ENCODE measurements at places on chromosomes 4 and X. TPM values are rescaled to one million over a fixed set of nuclear protein-coding genes. Genes with fewer than 3 reads are reported as not detected.

Gene IL2
- not detected for total RNA-seq

GRCh38 chr4:159077702-159078495 lies 25.0 kb upstream of the RAPGEF2 start:
- H3K4me1 ChIP-seq = no peaks in the 10 kb centered on the region
- H3K27me3 ChIP-seq = no peaks in the 10 kb centered on the region
- DNase-seq = no peak
- H3K27ac ChIP-seq = no peak overlapping the region

Gene KLHL34
- total RNA-seq = not detected

DNA sequence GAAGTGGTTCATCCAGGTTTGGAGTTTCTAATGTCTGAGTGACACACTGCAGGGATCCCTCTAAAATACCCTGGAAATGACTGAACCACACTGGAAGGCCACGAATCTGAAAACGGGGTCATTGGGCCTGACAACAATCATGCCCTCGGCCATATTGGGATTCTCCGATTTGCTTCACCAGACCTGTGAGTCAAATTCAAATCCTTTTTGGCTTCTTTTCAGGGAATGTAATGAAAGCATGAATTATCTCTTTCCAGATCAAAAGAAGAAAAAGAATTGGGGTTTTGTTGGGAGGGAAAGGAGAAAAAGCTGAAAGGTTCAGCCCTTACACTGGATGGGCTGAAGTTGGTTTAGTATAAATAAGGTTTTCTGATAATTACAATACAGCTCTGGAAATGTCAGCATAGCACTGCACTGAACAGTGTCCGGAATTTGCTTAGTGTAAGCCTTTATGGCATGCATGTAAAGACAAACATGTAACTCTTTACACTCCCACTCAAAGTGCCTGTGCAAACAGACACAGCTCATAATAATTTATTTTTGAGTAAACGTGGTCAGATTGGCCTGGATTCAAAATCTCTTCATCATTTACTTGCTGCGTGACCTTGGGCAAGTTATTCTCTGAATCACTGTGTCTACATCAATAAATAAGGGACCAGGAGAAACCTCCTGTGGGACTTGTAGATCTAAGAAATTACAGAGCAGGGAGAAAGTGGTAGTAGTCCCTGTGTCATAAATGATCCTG lies 21.4 kb downstream of the CT47C1 start:
- H3K4me3 ChIP-seq = no peak overlapping the region
- no peaks in the 10 kb centered on the region for H3K27me3 ChIP-seq
- H3K27ac ChIP-seq = no peak overlapping the region
- DNase-seq = no peak
- no peaks in the 10 kb centered on the region for H3K36me3 ChIP-seq
- no peaks in the 10 kb centered on the region for H3K4me1 ChIP-seq

Gene FAM3A
- total RNA-seq = 52.3 TPM

- no peaks in the 10 kb centered on the region for H3K36me3 ChIP-seq
- no peaks in the 10 kb centered on the region for H3K27me3 ChIP-seq
These were observed 18.9 kb upstream of the CXCL8 start for GRCh38 chr4:73721435-73721834.

- H3K4me3 ChIP-seq = no peak overlapping the region
- H3K27ac ChIP-seq = no peak overlapping the region
- no peaks in the 10 kb centered on the region for H3K36me3 ChIP-seq
- no peak for DNase-seq
- H3K27me3 ChIP-seq = no peaks in the 10 kb centered on the region
These were observed 83.0 kb upstream of the PPARGC1A start for GRCh38 chr4:23972805-23973204.

DNA sequence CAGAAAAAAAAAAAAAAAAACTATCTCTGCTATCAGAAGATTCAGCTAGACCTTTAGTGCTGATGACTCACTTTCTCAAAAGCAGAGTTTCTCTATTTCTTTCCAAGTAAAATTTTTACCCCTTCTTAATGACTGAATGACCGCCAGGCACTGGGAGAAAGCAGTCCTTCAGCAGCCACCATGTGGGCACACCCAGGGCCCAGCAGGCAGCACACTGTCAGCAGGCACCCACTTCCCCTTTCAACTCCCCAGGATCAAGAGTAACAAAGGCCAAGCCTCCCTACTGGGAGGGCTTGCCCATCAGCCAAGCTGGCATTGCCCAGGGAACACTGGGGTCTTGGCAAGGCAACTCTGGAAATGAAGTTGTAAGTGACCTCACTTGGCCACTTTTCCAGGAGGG lies 201.9 kb upstream of the MAMLD1 start:
- no peaks in the 10 kb centered on the region for H3K27me3 ChIP-seq
- H3K4me3 ChIP-seq = no peak overlapping the region
- H3K36me3 ChIP-seq = no peaks in the 10 kb centered on the region
- peak overlapping the region; percentile 17 for H3K27ac ChIP-seq

DNA sequence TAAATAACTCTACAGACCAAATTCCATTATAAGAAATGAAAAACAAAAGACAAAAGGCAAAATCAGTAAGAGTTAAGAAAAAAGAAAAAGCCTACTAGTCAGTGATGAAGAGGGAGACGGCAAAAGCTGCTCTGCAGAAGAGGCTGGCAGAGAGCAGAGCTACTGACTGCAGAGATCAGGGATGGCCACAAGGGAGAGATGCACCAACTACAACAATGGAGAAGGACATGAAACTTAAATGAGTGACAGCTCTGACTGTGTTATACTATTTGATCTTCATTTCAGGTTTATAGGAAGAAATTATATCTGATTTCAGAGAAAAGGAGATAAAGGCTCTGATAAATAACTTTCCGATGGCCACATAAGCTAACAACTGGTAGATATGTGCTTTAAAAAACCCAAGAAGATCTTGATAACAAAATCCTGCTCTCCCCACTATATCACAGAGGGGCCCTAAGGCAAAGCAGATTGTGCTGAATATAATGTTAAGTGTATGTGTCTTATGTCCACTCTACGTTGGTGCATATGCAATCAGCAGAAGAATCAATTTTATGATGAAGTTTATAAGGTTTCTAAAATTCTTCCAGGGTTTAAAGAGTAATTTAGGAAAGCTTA lies 58.4 kb upstream of the COX18 start:
- no peaks in the 10 kb centered on the region for H3K27me3 ChIP-seq
- no peak overlapping the region for H3K27ac ChIP-seq
- DNase-seq = no peak
- H3K4me1 ChIP-seq = no peaks in the 10 kb centered on the region

Gene RNF150
- 9.7 TPM for total RNA-seq

Gene BANK1
- total RNA-seq = 1.1 TPM

Gene GJB1
- not detected for total RNA-seq

DNA sequence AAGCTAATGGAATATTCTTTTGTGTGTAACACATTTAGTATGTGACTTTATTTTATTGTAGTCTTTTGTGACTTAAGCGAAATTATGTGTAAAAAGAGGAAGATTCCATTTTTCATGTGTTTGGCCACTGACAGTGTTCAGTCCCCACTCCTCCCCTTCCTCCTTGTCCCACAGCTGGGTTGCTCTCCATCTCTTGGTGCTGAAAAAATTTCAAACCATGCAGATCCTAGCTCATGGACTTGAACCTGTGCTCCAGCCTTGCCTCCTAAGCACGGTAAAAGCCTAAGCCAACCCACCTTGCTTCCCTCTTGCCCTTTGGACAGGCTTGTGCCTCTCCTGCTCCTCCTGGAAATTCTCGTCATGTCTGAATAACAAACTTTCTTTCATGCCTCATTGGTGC lies 2008.5 kb upstream of the TENM3 start:
- no peak overlapping the region for H3K27ac ChIP-seq
- H3K36me3 ChIP-seq = no peaks in the 10 kb centered on the region
- H3K4me1 ChIP-seq = no peaks in the 10 kb centered on the region
- DNase-seq = no peak
- H3K4me3 ChIP-seq = no peak overlapping the region
- H3K27me3 ChIP-seq = no peaks in the 10 kb centered on the region

Gene F11
- not detected for total RNA-seq

Gene HERC5
- total RNA-seq = 13.4 TPM

DNA sequence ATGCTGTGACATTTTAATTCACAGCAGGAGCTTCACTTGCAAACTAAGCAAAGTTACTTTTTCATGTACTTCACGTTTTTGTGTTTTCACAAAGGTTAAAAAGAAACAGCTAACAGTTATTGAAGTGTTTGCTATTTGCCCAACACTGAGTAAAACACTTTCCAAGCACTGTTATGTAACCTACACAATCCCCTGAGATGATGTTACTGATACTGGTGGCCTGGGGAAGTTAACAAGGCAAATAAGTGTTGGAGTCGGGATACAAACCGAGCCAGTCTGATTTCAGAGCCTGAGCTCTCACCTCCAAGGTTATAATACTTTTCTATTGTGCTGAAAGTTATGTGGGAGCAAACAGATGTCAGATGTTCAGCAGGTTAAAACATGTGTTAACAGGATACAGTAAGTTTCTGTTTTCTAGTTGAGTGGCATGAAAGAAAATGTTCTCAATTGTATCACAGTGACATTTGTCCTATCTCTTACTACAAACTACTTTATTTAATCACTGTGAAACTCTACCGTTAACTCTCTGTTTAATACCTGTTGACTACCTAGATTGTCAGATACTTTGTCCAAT lies 3.9 kb upstream of the CXCL13 start:
- no peak for DNase-seq
- H3K4me3 ChIP-seq = no peak overlapping the region

- H3K4me1 ChIP-seq = no peaks in the 10 kb centered on the region
- no peak overlapping the region for H3K4me3 ChIP-seq
- no peaks in the 10 kb centered on the region for H3K27me3 ChIP-seq
These were observed 1069.5 kb downstream of the FAM133A start for GRCh38 chrX:94743478-94743877.

DNA sequence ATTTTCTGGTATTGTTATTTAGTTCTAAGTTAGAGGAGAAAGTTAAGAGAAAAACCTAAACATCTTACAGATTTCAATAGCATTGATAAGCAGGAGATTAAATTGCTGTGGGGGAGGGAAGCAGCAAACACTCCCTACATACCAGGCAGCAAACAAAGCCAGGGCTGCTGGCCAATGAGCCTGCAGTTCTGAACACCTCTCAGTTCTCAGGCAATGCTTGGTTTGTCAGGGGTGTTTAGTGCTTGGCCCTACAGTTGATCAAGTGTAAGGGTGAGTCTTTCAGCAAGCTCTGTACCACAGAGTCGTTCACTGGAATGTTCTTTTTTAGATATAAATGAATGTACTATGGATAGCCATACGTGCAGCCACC lies 38.6 kb downstream of the EGFL6 start:
- no peaks in the 10 kb centered on the region for H3K27me3 ChIP-seq
- H3K4me3 ChIP-seq = no peak overlapping the region
- no peaks in the 10 kb centered on the region for H3K4me1 ChIP-seq
- H3K27ac ChIP-seq = no peak overlapping the region
- DNase-seq = no peak
- no peaks in the 10 kb centered on the region for H3K36me3 ChIP-seq

Gene PAGE1
- total RNA-seq = not detected

GRCh38 chrX:136967966-136968365 lies 65.8 kb downstream of the GPR101 start:
- no peak overlapping the region for H3K4me3 ChIP-seq
- no peak for DNase-seq
- H3K36me3 ChIP-seq = no peaks in the 10 kb centered on the region
- H3K4me1 ChIP-seq = no peaks in the 10 kb centered on the region
- no peaks in the 10 kb centered on the region for H3K27me3 ChIP-seq

DNA sequence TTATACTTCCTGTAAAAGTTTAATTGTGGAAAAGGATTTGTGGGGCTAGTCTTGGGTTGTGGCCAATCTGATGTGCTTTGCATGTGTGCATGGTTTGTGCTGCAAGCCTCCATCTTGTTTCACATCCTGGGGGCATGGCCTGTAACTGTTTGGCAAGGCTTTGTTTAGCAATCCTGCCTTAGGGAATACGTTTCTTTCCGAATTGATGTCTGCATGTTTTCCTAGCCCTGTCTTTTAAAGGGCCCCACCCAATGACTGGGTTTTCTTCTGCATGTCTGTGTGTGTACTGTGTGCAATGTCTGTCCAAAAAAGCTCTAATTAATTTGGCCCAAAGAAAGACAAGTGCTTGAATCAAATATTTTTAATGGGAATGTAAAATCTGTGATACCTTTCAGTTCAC lies 74.6 kb upstream of the MID1IP1 start:
- no peak for DNase-seq
- no peaks in the 10 kb centered on the region for H3K27me3 ChIP-seq
- no peak overlapping the region for H3K27ac ChIP-seq

Gene ADH7
- total RNA-seq = not detected

DNA sequence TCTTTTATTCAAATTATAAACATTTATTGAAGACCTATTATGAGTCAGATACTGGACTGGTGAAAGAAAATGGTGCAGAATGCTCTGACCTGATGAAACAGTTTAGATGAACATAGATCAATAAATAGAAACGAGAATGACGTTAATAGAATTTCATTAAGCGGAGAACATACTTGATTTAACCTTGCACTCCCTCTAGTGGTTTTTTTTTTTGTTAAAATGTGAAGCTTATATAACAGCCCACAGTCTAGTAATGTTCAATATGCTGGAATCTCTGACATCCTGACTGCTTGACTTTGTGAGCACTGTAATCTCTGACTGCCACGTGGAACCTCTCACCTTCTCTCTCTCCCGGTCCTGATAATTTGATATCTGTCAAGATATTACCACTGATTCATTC lies 32.3 kb downstream of the HDAC8 start:
- H3K27ac ChIP-seq = no peak overlapping the region
- H3K36me3 ChIP-seq = no peaks in the 10 kb centered on the region
- no peak for DNase-seq
- H3K4me1 ChIP-seq = peaks cover 10% of the 10 kb centered on the region
- H3K4me3 ChIP-seq = no peak overlapping the region
- no peaks in the 10 kb centered on the region for H3K27me3 ChIP-seq

DNA sequence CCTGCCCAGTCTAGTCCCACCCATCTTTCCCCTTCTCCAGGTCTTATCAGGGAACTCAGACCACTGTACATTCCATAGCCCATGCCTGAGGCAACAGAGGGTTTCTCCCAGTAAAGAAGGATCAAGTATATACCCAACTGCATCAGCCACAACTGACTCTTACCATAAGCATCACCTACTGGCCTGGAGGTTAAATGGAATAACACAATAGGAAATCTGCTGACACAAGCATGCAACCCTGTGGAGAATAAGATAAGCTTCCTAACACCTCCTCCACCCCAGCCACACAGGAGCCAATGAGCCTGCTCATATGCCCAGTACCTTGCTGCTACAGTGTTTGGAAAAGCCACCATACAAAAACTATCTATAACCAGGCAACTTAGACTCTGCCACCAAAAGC lies 34.6 kb upstream of the PLK4 start:
- H3K27me3 ChIP-seq = no peaks in the 10 kb centered on the region
- DNase-seq = no peak
- no peak overlapping the region for H3K4me3 ChIP-seq
- H3K36me3 ChIP-seq = no peaks in the 10 kb centered on the region
- H3K4me1 ChIP-seq = no peaks in the 10 kb centered on the region
